ENCODE measurements at places on chromosomes 3 and 15. TPM values are rescaled to one million over a fixed set of nuclear protein-coding genes. Genes with fewer than 3 reads are reported as not detected.

The TEX55 gene
- total RNA-seq, result not detected

The PAQR5 gene
- total RNA-seq, result not detected

The C3orf22 gene
- not detected for total RNA-seq

The ARL14 gene
- total RNA-seq, result 0.22 TPM

The CFAP20DC gene
- 4.3 TPM for total RNA-seq

The CFAP161 gene
- total RNA-seq, result 0.93 TPM

The CLDN18 gene
- not detected for total RNA-seq

The COLQ gene
- total RNA-seq, result 1.1 TPM

The STARD5 gene
- 1.4 TPM for total RNA-seq

The KIF7 gene
- 7.8 TPM for total RNA-seq

The RBP2 gene
- total RNA-seq, result not detected

The SLC2A2 gene
- not detected for total RNA-seq

Measured in thoracic aorta endothelial cell (primary cell).